ENCODE measurements at places on chromosomes 1 and 21. TPM values are rescaled to one million over a fixed set of nuclear protein-coding genes. Genes with fewer than 3 reads are reported as not detected.

DNA sequence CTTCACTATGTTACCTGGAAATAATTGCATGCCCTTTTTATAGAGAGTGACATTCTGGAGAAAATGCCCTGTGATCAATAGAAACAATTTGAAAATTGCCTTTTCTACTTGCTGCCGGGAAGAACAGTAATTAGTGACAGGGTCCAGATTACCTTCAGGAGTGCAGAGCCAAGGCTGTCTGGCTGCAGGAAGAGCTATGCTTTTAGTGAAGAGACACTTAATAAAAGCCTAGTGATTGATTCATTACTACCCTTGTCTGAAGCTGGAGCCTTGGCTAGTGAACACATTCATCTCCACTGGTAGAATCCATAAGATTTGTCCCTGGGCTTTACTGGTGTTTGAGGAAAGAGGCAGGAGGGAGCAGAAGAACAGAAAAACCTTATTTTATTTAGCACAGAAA lies 12.9 kb upstream of the DNASE2B start:
- no peak for DNase-seq

GRCh38 chr1:154961207-154962155 lies at the start of gene PYGO2:
TSS of gene PYGO2 (minus strand) at chr1:154961782. CDS start at chr1:154961576, 206 bp downstream.
- peak; percentile 83 for DNase-seq

GRCh38 chr1:47137925-47138615 lies 829 bp downstream of the CYP4A22 start:
- no peak for DNase-seq

- DNase-seq: no peak
These were observed 28.6 kb upstream of the ZFP69B start for GRCh38 chr1:40421431-40422384.

Gene CYP4Z1
- not detected for total RNA-seq

- DNase-seq: no peak
These were observed 14.9 kb downstream of the PODN start for GRCh38 chr1:53076721-53077598.

DNA sequence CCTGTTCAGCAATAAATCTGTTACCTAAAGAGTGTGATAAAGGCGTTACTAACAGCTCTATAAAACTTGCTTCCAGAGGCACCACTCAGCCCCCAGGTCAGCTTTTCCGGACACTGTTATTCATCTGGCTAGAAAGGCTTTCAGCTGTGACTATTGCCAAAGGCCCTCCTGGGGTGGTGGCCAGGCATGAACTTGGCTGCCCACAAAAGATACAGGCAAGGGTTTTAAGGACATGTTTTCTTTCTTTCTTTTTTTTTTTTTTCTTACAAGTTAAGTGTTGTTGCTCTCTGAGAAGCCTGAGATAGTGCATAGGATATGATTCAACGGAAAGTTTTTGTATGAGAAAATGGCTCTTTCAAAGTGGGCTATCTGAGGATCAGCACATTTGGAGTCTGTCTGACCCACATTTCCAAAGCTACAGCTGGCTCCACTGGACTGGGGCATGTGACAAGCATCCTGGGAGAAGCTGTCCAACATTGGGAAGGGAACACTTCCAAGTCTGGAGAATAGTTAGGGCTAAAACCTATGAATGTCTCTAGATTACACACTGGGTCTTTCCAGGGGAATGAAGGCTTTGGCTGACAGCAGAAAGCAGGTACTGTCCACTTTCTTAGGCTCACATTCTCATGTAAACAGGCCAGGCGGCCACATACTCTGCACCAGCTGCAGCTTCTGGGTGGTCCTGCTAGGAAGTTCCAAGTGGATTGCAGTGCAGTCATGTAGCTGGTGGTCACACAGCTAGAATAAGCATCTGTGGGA lies 639.7 kb downstream of the LMO4 start:
- DNase-seq: no peak

GRCh38 chr1:66606362-66607065 lies 72.6 kb downstream of the SGIP1 start:
- no peak for DNase-seq

DNA sequence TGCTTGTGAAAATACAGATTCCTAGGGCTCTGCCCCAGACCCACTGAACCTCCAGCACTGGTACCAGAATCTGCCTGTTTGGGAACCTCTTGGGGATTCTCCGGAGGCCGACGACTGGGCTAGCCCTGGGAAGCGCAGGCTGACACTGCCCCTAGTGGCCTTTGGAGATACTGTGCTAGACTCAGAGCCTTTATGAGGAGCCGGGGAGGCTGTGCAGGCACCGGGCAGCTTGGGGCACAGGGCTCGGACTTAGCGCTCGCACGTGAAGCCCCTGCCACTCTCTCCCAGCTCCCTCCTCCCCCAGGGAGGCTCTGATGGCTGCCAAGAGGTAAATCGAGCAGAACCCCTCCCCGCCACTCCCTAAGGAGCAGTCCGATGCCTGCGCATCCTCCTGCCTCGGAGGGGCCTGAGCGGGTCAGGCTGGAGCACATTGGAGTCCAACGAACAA lies 144.6 kb upstream of the TNR start:
- DNase-seq: peak; percentile 34

- no peak for DNase-seq
These were observed 206.5 kb downstream of the ZP4 start for GRCh38 chr1:237684236-237684635.

DNA sequence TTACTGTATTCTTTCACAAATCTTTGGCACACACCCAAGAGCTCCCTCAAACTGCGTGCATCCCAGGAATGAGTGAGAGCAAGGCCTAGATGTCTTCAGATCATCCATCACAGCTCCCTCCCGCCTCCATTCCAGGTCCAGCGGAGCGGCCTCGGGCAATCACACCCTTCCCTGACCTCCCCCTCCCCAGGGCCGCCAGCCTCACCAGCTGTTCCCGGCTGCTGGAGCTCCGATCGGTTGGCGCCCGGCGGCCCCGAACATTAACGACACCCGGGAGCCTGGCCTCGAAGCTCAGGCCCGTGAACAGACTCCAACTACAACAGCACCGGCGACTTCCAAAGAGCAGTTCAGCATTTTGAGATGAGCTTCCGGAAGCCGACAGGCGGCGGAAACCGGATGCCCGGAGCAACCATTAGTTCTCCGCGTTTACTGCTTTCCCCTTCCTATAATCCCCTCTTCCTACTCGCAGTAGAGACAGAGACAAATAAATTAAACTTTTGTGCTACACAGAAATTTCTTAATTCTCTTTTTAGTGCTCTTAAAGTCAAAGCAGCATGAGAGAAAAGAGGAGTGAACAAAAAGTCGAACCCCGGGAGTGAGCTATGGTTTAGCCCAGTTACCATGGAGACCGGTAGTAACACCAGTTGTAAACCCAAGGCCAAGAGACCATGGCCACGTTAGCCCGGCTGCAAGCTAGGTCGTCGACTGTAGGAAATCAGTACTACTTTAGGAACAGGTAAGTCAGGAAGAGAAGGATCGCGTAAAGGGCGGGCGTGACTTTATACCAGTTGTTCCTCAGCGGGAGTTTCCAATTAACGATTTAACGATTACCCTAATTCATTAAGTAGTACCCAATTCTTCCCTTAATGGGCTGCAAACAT lies at the start of the genes GPATCH2 and SPATA17:
TSS of gene GPATCH2 (minus strand) at position 380 of the 881 bp plus-strand sequence. CDS start at position 261, 119 bp downstream.
TSS of gene SPATA17 (plus strand) at position 634 of the 881 bp plus-strand sequence. CDS start at position 669, 35 bp downstream.
- DNase-seq: peak; percentile 76

DNA sequence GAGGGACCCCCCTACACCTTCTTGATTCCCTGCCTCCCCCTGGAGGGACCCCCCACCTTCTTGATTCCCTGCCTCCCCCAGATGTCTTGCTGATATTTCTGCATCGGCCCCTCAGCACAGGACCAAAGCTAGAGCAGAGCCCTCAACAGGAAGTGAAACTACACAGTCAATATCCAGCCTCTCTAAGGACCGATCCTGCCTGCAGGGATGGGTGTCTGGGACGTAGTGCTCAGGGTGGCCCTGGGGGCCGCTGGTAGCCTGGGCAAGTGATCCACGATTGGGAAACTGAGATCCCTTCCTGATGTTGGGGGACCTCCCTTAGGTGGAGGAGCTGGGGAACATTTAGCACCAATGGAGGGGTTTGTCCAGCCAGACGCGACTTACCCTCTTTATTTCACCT lies 3.9 kb upstream of the LEFTY2 start:
- no peak for DNase-seq

Gene KRTAP21-2
- total RNA-seq: not detected

DNA sequence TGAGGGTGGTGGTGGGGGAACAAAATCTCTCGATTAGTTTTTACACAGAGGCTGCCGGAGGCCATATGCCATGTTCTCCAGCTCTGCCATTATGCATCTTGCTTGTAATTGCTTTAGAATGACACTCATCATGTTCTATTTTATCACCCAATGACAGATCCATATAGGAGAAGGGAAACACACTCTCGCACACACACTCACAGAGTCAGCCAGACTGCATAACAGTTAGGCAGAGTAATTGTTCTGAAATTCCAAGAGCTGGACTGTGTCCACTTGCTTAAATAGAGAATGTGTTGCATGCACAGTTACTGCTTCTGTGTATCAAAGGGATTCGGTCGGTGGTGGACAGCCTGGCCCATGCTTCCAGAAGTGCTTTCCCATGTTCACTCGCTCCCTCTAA lies 30.6 kb downstream of the KCND3 start:
- DNase-seq: no peak

DNA sequence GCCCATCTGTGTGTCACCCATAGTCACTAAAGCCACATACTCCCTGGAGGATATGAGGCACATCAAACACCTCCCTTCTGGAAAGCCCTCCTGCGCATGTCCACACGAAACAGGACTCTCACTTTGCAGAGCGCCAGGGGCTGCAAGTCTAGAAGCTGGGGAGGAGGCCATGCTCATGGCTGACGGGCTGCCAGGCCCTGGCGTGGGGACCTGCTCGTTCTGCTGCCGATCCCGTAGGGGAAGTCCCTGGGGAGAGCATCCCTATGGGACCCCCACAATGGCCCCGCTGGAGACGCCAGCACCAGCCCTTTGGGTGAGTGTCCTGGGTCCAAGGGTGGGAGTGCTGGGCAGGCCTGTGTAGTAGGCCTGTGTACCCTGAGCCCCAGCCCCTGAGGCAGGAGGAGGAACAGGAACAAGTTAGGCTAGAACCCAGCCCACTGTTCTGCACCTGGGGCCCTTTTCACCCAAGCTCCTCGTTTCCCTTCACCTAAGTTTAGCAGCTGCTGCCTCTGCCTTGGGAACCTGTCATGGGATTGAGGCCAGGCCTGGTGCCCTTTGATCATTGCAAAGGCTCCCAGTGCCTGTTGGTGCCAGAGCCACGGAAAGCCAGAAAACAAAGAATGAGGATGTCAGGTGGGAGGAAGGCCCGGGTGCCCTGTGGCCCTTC lies 9.9 kb downstream of the FAM3B start:
- no peak for DNase-seq

DNA sequence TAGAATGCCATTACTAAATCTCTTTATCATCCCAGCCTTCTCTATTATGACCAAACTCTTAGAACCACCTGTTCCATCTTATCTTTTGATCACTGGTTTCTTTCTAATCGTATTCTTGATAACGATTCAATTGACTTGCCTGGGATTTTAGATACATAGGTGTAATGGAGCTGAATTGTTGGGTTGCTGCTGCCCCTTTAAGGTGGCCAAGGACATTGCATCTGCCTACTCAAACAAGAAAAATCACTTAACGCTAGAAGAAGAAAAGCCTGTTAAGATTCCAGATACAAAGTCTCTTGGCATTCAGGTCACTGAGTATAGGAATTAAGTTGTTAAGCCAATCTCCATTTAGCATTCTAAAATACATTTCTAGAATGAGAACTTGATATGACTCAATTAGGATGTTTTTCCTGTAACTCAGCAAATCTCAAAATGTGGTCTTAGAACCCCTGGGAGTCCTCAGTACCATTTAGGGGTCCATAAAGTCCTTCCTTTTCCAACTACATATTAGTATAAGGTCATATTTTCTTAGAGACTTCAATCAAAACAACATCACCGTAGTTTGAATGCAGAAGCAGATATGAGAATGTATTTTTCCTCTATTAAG lies 12.4 kb downstream of the NEXN start:
- DNase-seq: no peak

Gene WNT2B
- total RNA-seq: 7.1 TPM

Gene TTC24
- not detected for total RNA-seq

- peak; percentile 50 for DNase-seq
These were observed 548 bp upstream of the CDC20 start for GRCh38 chr1:43358121-43358745.

DNA sequence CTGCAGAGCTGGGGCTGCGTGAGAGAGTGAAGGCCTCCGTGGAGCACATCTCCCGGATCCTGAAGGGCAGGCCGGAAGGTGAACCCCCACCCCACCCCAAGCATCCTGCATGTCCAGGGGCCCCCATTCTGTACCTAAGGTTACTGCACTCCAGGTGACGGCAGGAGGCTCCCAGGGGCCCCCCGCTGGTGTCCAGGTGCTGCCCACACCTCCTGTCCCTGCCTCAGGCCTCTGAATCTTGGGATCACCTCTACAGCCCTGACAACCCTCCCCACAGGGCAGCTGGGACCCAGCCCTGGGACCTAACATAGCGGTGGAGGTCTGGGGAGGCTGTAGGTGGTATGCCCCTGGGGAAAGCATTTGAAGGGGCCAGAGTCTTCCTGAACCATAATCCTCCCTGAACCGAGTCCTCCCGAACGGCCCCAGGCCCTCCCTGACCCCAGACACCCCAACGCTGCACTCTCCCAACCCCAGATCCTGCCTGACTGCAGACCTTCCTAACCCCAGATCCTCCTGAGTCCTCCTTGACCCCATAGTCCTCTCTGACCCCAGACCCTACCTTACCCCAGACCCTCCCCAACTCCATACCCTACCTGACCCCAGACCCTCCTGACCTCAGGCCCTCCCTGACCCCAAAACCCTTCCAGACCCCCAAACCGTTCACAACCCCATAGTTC lies 33.5 kb downstream of the TRIM11 start:
- no peak for DNase-seq

Gene LRRC39
- 0.40 TPM for total RNA-seq

Gene C1orf105
- not detected for total RNA-seq
